CD4-positive, alpha-beta T cell treated with Interleukin-17A for 4 hours (primary cell): ENCODE measurements at places on chromosomes 6 and 20.

DNA sequence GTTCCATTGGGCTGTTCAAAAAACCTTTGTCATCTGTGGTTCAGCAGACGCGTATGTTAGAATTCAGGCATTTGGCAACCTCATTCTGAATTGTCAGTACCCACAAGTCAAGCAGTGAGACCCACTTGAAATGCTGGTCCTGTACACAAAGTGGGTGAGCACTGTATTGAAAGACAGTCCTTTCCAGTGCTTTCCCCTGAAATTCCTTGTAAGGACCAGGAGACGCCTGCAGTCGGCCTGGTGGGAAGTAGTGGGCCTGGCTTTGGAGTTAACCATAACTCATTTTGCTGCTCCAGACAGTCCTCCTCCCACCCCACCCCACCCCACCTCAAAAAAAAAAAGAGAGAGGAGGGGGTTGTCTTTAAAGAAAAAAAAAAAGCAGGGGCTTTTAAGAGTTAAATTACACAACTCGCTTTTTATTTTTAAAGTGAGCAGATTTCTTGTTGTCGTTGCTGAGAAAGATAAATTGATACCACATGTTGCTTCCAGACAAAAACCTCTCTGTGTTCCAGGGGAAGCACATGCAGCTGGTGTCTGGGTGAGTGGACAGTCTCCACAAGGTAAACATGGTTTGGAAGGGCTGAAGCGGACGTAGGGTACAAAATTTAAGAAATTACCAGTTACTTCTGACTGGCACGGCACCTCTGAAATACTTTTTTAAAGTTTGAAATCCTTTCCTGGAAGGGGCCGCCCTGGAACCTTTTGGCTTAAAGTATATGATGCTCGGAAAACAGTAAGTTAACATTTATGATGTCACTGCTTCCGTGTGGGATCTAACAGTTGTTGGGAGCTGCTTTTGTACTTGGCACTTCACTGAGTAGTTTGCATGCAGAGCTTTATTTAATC, 95.3 kb downstream of the FOXO3 start:
- no peak for DNase-seq

- DNase-seq = peak; percentile 35
These were observed at the start of gene GPX5 for GRCh38 chr6:28525496-28526039. TSS of gene GPX5 (plus strand) at chr6:28525881. CDS start at chr6:28526014, 133 bp downstream.

- DNase-seq = no peak
These were observed 39.4 kb downstream of the YTHDF1 start for GRCh38 chr20:63176427-63177133.

DNA sequence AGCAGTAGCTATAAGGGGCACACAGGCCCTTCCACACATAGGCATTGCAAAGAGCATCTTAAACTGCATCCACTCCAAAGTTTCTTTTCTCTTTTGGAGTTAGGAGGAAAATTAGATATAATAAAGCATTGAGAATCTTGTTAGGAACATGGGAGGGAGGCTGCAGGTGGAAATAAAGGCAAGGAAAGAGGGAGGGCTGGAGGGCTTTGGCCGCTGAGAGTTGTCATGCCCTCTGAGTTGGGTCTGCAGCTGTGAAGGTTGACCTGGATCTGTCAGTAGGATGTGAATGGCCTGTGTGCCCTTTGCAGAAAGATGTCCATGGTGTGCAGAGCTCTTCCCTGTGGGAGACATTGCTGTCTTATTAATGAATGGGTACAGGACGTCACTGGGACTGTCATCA, 134.0 kb downstream of the FNDC1 start:
- no peak for DNase-seq

DNA sequence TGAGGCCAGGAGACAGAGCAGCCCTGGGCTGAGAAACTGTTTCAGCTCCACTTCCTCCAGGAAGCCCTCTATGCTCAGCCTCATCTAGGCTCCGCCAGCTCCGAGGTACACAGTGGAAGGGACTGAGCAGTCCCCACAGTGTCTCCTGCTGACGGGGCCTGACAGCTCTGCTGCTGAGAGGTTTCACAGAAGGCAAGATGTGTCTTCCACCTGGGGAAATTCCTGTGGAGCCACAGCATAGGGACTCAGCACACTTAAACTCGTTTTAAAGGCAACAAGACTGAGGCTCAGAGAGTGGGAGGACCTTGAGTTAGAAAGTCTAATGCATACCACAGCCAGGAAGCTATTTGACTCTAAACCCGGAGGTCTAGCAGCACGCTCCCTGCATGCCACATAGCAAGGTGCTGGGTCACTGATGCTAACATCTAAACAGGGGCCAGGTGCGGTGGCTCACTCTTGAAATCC, 6.8 kb downstream of the ADA start:
- peak; percentile 59 for DNase-seq
